ENCODE measurements at places on chromosomes 3 and 15.
A peak's percentile ranks its signal among the peaks of the same experiment; 100 is the strongest.

- DNase-seq: no peak
Measured at GRCh38 chr15:70576276-70576675, 187.1 kb downstream of the UACA start.

- peak; percentile 79 for DNase-seq
Measured at GRCh38 chr3:148943506-148944205, 47.7 kb upstream of the GYG1 start.

DNA sequence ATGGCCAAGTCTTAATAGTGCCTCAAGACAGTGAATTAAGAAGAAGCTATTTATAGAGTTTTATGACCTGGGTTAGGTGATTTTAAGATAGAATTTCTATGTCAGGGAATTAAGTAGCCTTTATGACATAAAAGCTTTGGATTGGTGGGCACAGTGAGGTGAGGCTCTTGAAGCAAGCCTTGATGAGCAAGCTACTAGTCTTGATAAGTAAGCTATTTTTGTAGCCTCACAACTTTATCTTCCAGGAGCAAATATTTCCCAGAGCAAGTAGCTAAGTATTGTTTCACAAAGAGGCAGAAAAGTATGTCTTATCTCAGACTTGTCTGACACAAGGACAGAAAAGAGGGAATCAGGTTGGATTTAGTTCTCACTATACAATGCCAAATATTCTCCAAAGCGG, 491.7 kb upstream of the RASGRP1 start:
- no peak for DNase-seq

DNA sequence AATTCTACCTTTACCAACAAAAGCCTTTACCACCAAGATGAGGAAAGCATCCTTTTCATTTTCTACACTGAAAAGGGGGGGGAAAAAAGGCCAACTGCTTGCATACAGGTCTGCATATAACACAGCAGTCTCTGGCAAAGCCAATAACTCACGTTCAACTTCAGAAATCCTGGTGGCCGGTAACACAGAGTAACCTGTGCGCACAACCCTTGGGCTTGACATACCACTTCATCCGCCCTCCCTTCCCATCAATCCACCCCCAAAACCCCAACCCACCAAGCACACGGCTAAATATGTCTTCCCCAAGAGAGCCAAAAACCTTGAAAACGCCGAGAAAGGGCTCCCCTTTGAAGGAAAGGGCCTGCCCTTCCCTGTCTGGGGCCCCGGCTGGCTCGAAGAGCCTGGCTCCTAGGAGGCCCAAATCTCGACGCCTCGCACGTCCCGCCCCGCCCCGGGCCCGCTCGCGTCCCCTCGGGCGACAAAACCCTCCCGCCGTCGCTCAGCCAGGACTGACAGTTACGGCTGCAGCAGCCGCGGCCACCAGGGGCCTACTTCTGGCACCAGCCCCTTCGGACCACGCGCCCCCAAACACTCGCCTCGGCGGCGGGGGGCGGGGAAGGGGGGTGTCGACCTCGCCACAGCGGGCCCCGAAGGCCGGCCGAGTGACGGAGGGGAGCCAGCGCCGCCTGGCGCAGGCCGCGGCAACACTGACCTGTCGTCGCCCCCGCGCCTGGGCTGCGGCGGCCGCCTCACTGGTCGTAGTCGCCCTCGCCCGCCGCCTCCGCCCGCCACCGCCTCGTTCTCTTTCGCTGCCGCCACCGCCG, 835 bp downstream of the UBE3A start:
- DNase-seq: peak; percentile 51

DNA sequence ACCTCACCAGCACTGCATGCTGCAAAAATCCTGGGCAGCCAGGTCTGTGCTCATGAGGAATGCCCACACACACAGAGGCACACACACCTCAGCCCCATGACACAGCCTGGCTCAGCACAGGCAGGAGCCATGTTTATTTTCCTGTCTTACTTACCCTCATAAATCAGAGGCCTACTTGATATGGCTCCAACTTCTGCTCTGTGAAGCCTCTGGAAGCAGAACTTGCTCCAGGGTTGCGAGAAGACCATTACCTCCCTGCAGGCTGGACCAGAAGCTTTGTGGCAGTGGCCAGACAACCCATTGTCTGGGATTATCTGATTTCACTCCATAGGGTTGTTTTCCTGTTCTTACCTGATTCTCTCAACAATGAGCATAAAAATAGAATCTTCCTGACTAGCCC, 43.8 kb upstream of the CMTM8 start:
- DNase-seq: no peak

- DNase-seq: no peak
Measured at GRCh38 chr3:24622138-24622537, 127.5 kb upstream of the THRB start.

DNA sequence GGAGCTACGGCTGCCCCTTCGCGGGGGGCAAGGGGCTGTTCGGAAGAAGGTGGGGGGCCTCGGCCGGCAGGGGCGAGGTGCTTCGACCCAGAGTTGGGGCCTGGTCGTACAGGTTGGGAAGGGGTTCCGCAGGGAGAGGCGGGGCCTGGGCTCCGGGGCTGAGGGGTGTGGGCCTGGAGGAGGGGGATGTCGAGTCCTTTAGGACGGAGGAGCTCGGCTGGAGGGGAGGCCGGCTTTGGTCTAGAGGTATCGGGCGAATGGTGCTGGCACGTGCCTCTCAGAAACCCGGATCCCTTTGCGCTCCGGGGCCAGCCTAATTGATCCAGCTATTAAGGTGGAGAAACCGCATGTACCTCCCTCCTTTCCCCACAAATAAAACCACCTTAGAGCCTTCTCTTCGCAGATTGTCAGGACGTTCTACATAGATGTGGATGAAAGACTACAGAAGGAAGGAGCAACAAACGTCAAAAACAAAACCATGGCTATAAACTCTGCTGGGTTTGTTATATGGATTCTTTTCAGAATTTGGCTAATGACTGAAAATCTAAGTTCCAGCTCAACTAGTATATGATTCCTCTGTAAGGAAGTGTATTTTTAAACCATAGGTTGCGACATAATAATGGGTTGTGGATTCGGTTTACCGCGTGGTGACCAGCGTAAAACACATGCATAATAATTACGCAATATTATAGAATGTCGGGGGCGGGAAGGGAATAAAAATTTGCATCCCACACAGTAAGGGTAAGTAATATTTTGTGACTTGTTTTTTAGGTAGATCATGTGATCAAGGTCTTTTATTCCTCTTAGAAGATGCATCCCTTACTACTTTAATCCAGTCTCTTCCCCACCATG, 644 bp upstream of the NGLY1 start:
- DNase-seq: peak; percentile 52

DNA sequence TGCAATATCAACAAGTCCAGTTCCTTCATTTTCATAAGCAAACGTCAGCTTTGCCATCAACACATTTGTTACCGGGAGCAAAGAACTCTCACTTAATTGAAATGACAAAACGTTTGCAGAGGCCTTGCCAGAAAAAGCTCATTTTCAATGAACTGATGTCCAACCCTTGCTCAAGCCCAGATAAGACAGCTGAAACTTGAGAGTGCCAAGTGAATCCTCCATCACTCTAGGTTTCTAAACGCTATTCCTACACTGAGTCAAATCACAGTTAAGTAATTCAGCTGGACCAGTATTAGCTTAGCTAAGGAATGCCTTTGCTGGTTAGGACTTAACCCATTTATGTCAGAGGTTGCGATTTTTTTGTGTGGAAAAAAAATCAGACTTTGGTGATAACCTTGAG, 11.5 kb downstream of the CHSY1 start:
- DNase-seq: no peak

- peak; percentile 94 for DNase-seq
Measured at GRCh38 chr15:83287541-83288027, 3.1 kb upstream of the BNC1 start.

DNA sequence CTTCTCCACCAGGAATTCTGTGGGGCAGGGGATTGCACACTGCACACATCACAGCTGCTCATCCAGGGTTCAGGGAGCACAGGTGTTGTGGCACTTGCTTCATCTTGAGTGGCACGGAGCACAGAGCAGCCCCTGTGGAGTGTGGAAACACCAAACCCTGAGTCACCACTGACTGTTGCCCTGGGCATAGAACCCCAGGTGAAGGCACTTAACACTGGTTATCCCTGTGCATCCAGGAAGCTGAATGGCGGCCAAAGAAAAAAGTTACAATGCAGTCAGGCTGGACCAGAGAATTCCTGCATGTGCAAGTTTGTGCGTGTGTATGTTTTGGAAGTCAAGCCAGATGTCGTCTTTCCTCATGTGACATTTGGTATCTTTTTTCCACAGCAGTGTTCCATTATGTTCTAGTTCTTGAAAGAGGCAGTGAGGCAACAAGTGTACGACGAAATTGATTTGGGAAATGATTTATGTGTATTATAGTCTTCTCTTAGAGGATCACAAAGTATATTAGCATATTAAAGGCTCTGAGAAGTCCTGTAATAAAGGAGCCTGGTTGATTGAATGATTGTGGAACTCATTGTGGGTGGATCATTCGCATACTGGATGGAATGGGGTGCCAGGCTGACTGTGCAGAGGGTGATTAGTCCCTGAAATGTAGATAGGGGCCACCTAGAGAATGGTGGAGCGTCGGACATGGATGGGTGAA, 292.3 kb downstream of the TLE3 start:
- DNase-seq: no peak
